ENCODE measurements at places on chromosomes 11 and 22. TPM values are rescaled to one million over a fixed set of nuclear protein-coding genes. Genes with fewer than 3 reads are reported as not detected.

The NEFH gene
- polyA plus RNA-seq = 7.7 TPM

The P2RX6 gene
- 1.3 TPM for polyA plus RNA-seq

The MYOD1 gene
- not detected for polyA plus RNA-seq

The CRACR2B gene
- polyA plus RNA-seq = 16.7 TPM

The CSRP3 gene
- not detected for polyA plus RNA-seq

- no peak for DNase-seq
Measured at GRCh38 chr11:132237781-132238180, 867.4 kb downstream of the NTM start.

DNA sequence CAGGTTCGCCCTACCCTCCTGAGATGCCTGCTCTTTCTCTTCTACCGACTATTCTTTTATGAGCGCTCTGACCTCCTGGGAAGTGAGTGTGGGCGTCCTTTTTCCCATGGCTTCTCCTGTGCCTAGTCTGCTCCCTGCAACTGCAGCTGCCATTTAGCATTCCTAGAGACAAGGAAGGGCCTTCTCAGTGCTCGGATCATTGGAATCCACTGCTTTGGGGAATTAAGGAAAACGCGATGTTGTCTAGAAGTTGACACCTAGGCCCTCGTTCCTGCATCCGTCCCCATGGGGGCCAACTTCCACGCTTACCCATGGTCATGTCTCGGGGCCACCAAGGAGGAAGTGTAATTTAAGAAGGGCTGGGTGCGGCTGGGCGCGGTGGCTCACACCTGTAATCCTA, 95.4 kb downstream of the BCR start:
- no peak for DNase-seq

DNA sequence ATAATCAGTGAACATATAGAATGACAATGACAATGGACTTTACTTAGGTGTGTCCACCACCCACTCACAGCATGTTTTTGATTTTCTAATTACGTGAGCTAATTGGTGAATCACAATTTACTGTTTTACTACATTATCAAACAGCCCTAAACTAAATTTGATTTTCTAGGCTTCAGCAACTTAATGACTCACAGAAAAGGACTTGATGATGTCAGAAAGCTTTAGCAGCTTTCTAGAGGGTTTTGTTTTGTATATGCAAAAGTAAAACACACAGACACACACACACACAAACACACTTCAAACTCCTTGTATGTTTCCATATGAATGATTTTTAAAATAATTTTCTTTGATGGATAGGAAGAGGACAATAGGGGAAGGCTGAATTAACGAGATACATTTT, 878.6 kb upstream of the CCDC90B start:
- no peak for DNase-seq

GRCh38 chr11:413120-414081, 1.4 kb downstream of the SIGIRR start:
- DNase-seq = no peak

DNA sequence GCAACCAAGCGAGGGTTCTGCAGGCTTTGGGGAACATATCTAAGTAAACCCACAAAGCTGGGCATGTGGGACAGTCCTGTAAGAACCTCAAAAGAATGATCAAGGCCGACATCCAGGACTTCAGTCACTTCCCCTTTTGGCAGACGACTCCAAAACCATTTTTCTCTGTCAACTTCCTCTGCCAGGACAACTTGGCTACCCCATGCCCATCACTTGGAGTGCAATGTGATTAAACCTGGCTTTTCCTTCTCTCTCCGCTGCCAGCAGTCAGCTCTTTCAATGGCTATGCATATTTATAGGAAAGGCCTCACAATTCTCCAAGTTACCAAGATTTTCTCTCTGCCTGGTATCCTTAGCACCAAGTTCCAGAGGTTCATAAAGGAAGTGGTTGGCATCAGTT, 78.9 kb downstream of the C11orf58 start:
- DNase-seq = no peak

GRCh38 chr22:20863366-20863765, 4.6 kb downstream of the SNAP29 start:
- no peak for DNase-seq

- no peak for DNase-seq
Measured at GRCh38 chr11:10322401-10322800, 17.5 kb downstream of the ADM start.
